ENCODE measurements at places on chromosomes 4 and X. TPM values are rescaled to one million over a fixed set of nuclear protein-coding genes. Genes with fewer than 3 reads are reported as not detected.

DNA sequence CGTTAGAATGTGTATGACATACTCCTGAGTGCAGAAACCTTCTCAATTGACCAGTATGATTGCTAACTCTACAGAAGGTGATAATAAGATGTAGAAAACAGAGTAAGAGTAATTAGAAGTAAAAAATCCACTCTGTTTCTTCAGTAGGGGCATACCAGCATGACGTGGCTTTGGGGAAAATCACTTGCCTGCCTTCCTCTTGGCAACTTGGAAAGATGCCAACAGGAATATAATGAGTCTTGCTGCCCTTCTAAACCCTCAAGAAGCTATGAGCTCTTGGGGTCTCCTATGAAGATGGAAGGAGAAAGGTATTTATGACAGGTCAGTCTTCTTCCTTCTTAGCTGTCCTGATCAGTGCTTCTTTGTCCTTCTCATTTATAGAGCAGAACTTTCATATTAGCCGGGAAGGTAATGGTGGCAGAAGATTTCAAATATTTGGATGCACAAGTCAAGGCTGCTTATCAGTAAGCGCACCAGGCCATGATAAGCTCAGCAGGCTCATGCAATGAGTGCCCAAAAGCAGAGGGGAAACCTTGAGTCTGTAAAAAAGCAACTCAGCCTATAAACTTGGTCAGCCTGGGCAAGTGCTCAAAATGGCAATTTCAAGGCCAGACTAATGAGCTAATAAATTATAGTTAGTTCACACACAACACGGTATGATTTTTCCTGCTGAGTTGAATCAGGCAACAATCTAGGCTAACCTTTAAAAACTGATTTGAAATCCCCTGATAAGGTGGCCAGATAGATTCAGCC is 69.7 kb upstream of the PPARGC1A start:
- no peak for DNase-seq

GRCh38 chrX:74613370-74614092 is 893 bp downstream of the RLIM start:
- DNase-seq = no peak

DNA sequence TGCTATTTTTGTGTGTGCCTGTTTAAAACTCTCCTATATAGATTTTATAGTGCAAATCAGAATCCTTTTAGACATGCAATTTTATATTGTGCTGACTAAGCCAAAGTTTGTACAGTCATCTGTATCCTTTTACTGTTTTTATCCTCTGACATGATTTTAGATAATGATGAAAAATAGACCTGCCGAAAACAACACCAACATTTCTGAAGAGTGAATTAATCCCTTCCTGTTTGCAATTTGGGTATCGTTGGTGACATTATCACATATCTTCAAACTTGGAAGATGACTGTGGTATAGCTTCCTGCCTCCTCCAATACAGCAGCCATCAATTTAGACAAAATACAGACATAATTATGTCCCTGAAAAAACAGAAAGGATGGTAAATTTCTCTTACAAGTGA is 28.9 kb upstream of the DSPP start:
- DNase-seq = no peak

DNA sequence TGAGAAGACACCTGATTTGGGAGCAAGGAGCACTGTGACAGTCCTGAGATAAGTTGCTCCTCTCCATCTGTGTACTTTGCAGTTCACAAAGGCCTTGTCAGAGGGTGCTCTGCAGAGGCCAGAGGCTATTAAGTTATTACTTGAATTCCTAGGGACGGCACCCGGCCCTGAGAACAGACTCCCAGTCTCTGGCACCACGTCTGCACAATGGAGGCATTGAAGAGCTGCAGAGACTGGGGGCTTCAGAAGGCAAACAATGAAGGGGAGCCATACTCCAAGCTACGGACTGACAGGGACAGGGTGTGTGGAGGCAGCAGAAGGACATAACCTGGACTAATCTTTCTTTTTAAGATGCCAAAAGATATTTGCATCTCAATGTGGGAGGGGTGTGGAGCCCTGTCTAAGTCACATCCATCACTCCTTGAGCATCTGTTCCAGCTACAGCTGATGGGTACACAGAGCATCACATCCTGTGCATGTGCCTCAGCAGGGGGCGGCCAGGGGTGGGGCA is 11.5 kb downstream of the RASGEF1B start:
- DNase-seq = no peak

GRCh38 chr4:4875147-4875546 is 15.7 kb downstream of the MSX1 start:
- no peak for DNase-seq

- no peak for DNase-seq
These were observed 58.0 kb downstream of the PJA1 start for GRCh38 chrX:69107231-69107739.

DNA sequence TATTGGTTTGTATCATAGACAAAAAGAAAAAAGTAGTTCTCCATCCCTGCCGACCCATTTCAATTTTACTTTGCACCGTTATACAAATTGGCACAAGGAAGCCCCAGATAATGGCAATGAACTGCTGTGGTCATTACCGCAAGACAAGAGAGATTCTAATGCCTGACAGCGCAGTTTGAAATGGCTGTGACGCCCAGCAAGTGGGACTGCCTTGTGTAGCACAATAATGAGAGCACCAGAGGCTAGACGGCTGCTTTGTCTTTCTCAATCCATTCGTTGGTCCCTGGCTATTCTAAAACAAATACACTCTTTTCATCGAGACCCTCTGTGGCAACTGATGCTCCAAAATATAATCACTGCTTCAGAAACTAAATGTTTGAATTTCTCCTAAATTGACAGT is 192.4 kb upstream of the NEIL3 start:
- no peak for DNase-seq

DNA sequence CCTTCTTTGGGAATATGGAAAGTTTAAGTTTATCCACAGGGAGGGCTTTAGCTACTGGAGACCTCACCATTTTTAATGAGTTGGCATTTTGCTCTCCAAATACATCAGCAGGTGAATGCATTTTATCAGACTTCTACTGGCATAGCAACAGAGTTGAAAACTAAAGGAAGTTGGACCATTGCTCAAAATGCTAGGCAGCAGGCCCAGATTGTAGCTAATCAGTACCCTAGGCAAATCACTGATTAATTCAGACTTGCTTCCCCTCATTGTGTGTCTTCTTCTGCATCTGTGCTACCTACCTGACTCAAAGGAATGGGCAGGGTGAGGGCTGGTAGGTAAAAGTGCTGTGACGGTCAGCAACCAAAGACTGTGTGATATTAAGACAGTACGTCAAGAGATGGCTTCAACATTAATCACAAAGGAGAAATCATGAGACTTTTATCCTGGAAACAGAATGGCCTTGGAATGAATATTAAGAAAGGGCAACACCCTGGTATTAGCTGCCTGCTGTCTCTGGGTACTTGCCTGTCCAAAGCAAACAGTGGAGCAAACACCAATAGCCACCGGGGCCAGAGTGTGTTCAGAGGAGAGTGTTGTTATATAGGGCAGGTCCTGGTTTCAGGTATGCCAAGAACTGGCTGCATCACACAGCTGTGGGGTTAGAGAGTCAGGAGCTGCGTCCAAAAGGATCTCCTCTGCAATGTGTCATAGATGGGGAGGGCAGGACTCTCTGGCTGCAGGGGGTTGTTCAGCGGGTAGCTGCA is 17.1 kb upstream of the SMIM20 start:
- no peak for DNase-seq

DNA sequence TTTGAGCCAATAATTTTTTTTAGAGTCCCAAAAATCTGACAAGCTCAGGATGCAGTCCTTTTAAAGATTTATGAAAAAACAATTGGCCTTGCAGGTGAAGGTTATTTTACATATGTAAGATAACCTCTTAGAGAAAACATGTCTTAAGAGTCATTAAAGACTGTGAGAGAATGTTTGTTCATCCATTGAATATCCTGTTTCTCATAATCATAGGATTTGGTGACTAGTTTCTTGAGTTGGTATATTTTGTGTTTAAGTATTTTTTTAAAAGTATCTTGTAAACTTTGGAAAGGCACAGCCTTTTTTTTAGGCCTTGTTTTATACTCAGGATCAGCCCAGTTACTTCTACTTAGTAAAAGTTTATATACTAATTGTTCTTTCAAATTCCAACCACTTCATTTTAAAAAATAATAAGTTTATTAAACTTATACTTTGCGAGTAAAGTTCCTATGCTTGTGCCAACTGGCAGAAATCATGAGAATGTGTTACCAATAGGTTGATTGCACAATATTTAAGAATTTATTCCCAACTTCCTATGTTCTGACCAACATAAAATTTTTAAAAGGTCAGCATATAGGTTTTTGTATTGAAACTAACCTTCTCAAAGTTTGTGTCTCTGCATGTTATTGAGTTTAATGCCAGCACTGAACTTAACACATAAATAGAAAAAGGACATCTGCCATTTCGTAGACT is 40.0 kb upstream of the ARSJ start:
- no peak for DNase-seq

- DNase-seq = no peak
These were observed 366.8 kb upstream of the FGF13 start for GRCh38 chrX:139078342-139078741.

DNA sequence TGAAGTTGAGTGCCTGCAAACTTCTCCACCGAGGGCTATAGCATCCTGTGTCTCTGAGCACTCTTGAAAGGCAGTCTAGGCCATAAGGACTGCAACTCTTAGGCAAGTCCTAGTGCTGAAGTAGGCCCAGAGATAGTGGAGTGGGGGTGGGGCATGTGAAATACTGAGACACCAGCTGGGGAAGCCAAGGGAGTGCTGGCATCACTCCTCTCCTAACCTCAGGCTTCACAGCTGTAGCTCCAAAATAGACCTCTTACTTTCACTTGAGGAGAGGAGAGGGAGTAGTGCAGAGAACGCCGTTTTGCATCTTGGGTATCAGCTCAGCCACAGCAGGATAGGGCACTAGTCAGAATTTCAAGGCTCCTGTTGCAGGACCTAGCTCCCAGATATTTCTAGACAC is 56.2 kb upstream of the CYSLTR1 start:
- DNase-seq = no peak

GRCh38 chr4:177444911-177445736 is 2.9 kb upstream of the AGA start:
- DNase-seq = no peak

DNA sequence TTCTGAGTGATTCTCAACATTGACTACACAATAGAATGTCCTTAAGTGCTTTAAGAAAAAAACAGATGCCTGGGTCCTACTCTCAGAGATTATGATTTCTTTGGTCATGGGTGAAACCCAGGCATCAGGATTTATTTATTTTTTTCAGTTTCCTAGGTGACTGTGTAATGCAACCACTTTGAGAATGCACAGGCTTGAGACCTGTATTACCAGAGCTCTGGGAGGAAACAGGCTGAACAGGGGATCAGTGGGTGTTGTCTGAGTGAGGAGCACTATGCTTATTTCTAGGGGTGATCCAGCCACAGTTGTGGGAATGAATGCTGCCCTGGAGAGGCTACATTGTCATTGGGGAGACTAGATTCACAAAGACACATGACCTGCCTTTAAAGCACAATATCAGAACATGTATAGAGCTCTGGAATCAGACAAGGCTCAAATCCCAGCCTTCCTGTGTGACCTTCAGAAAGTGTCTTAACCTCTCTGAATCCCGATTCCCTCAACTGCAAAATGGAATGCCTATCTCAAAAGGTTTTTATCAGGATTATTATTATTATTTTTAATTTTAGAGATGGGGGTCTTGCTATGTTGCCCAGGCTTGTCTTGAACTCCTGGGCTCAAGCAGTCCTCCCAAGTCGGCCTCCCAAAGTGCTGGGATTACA is 61.6 kb upstream of the PRPS1 start:
- DNase-seq = no peak

GRCh38 chrX:49892542-49892941 is 13.3 kb downstream of the USP27X start:
- no peak for DNase-seq

GRCh38 chr4:25446611-25447010 is 69.5 kb downstream of the ANAPC4 start:
- DNase-seq = no peak

GRCh38 chrX:65752294-65752693 is 84.8 kb downstream of the MSN start:
- DNase-seq = no peak

DNA sequence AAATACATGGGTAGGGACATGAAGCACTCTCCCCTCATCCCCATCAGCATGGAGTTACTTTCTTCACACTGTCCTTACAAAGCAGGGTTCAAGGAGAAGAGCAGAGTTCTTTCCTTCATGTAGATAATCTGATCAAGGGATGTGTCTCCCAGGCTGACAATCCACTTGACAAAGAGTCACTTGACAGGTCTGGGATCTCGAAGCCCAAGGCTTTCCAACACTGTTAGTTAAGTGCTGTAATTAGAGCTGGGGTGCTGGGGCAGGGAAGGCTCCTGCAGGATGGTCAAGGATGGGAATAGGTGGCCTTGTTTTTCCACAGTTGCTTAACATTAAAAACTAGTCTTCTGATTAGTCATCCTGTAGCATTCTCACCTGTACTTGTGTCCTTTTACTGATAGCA is 38.0 kb downstream of the CCNG2 start:
- no peak for DNase-seq

DNA sequence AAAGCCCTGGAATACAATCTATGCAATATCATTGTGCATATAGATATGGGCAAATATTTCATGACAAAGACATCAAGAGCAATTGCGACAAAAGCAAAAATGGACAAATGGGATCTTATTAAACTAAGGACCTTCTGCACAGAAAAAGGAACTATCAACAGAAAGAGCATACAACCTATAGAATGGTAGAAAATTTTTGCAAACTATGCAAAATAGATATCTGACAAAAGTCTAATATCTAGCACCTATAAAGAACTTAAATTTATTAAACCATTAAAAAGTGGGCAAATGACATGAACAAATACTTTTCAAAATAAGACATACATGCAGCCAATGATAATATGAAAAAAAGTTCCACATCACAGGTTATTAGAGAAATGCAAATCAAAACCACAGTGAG is 312.9 kb downstream of the GLUD2 start:
- DNase-seq = no peak

DNA sequence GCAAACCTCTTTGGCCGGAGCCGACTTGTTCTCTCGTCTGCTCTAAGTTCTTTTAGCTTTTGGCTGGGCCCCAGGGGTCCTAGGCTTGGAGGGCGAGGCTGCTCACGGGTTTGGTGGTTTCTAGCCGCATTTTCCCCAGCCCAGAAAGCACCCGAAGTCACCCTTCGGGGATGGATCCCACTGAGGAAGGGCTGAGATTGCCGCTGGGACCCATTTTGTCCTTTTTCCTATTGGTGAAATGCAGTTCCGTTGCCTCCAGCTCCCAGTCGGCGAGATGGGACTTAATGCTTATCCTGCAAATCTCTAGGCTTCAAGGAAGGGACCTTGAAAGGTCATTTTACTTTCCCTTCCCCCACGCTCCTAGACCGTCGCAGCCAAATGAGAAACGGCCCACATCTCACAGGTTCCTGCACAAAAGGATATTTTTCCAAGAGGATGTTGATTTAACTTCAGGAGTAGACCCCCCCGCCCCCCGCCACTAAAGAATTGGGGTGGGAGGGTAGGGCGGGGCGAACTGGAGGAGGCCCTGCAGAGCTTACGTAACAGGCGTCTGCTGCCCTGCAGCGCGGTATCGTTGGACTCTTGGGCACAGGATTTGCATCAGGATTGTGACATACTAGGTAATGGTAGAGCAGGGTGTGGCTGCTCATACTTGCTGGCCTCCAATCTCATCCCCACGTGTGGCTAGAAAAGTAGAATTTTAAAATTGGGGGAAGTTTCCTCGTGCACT is 564 bp downstream of the PGK1 start:
- no peak for DNase-seq

The CSAG1 gene
- total RNA-seq = not detected

The ANKRD50 gene
- total RNA-seq = 0.39 TPM

The TCEAL6 gene
- not detected for total RNA-seq

The GPR173 gene
- total RNA-seq = not detected

The GPC3 gene
- total RNA-seq = 0.25 TPM
